Skeletal muscle tissue (tissue), 5 donors: ENCODE measurements at places on chromosomes 3 and 15. TPM values are rescaled to one million over a fixed set of nuclear protein-coding genes. Genes with fewer than 3 reads are reported as not detected.

Gene COL6A6
- total RNA-seq = 103 TPM

Gene PLA2G4E
- 0.52 TPM for total RNA-seq

Gene ITIH1
- under 0.01 TPM for total RNA-seq

Gene MLF1
- 57.9 TPM for total RNA-seq

Gene LTK
- 4.2 TPM for total RNA-seq

Gene NEDD4
- total RNA-seq = 13.0 TPM

Gene NR2E3
- total RNA-seq = 1.0 TPM
